ENCODE measurements at places on chromosomes 6 and 20. TPM values are rescaled to one million over a fixed set of nuclear protein-coding genes. Genes with fewer than 3 reads are reported as not detected.

The FNDC1 gene
- polyA plus RNA-seq, result 0.10 TPM

The GPRC6A gene
- polyA plus RNA-seq, result not detected

The SLC17A1 gene
- not detected for polyA plus RNA-seq

- no peak for DNase-seq
Measured at GRCh38 chr20:36010825-36011224, 42.4 kb downstream of the CNBD2 start.

- no peak for DNase-seq
Measured at GRCh38 chr6:6619021-6619794, 30.7 kb downstream of the LY86 start.

DNA sequence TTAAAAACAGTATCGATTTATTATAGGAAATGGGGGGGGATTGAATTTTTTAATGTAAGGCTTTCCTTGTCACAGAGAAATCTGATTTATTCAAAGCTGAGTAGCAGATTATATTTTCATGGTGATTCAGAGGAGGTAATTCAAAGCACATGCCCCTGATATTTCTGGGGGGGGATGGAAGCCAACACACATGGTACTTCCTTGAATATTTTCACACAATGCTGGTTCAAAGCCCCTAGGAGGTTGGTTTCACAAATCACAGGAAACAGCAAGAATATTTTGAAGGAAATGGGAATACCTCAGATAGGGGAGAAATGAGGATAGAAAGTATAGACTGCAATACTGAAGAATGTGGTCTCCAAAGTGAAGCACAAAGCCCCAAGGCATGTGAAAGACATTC is 98.8 kb downstream of the RTN4IP1 start:
- DNase-seq, result no peak

DNA sequence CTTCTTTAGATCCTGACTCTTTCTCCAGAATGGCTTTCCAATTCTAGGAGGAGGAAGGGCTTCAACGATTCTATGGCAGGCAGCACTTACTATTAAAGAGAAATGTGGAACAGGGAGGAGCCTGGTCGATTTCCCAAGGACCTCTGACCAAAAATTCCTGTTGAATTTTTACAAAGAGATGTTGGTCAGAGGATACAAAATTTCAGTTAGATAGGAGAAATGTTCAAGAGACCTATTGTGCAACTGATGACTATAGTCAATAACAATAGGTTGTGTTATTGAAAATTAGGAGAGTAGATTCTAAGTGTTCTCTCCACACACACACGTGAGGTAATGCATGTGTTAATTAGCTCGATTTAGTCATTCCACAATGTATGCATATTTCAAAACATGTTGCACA is 130.1 kb upstream of the TNFAIP3 start:
- DNase-seq, result no peak

GRCh38 chr6:156691018-156691417 is 86.2 kb upstream of the ARID1B start:
- DNase-seq, result no peak

GRCh38 chr20:19284400-19285178 is 72.1 kb downstream of the SLC24A3 start:
- DNase-seq, result no peak

DNA sequence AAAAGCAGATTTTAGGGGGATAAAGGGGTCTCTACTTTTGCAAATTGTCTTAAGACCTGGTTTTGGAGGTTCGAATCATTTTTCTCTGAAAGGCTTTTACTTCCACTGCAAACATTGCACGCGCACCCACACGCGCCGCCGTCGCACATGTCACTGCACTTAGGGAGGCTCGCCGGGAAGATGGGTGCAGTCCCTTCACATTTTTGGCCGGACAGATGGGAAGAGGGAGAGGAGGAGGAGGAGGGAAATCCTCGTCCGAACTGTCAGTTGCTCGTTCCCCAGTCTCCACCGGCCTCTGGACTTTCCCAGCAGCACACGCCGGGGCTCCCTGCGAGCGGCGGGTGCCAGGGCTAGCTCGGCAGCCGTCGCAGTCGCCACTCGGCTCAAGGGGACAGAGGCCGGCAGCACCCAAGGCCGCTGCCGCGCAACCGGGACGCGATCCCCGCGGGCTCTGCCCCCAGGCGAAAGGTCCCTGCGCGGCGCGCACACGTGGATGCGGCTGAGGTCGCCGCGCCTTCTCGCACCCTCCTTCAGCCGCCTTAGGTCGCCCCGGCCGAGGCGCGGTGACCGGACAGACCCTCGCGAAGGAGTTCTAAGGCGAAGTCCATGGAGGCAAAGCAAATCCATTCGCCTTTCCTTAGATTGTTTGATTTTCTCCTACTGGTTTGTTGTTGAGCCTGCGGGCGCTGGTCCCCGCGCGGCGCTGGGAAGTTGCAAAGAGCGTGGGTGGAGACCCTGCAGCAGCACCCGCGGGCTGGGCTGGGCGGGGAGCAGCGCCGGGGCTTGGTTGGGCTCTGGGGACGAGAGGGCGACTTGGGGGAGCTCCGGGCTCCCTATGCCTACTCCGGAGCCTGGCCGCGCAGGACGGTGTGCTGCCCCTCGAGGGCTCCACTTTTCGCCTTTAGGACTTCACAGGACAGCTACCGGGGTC is 1.2 kb downstream of the MYB start:
- DNase-seq, result no peak

- DNase-seq, result no peak
Measured at GRCh38 chr20:25551413-25552215, 33.7 kb downstream of the NINL start.

GRCh38 chr6:27531772-27532459 is 59.0 kb upstream of the ZNF184 start:
- no peak for DNase-seq

DNA sequence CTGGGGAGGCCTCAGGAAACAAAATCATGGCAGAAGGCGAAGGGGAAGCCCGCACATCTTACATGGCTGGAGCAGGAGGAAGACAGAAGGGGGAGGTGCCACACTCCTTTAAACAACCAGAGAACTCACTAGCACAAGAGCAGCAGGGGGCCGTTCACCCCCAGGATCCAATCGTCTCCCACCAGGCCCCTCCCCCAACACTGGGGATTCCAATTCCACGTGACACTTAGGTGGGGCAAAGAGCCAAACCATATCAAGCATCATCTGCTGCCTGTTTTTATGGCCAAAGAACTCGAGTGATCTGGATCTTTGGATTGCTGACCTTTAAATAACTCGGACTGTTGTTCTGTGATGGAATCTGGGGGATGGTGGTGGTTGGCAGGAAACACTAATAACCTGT is 28.0 kb downstream of the PNLDC1 start:
- no peak for DNase-seq

GRCh38 chr6:145428706-145429105 is 306.6 kb downstream of the EPM2A start:
- no peak for DNase-seq

DNA sequence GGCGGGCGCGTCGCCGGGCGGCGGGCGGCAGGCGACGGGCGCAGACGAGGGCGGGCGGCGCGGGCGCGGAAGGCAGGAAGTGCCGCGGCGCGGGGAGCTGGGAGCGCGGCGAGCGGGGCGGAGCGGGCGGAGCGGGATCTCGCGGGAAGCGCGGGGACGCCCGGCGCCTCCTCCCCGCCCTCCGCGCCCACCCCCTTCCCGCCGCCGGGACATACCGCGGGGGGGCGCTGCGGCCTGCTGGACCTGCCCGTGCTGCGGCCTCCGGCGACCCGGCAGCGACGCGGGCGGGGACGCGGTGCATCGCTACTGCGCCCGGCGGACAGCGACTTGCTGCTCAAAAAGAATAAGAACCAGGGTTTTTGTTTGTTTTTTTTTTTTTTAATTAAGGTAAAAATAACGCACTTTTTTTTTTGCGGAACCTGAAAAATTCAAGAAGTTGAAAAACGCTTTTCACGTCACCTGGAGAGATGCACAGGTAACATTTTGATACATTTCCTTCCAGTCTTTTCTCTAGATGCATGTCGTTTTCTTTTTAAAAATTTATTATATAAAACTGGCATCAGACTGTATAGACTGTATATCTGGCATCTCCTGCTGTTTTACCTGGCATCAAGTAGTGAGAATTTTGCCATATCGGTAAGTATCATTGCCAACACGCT is at the start of gene CENPB:
Gene CENPB, minus strand, starts transcription at position 76 of the 659 bp plus-strand sequence. CDS start 257 bp downstream, outside the sequence.
- DNase-seq, result no peak

DNA sequence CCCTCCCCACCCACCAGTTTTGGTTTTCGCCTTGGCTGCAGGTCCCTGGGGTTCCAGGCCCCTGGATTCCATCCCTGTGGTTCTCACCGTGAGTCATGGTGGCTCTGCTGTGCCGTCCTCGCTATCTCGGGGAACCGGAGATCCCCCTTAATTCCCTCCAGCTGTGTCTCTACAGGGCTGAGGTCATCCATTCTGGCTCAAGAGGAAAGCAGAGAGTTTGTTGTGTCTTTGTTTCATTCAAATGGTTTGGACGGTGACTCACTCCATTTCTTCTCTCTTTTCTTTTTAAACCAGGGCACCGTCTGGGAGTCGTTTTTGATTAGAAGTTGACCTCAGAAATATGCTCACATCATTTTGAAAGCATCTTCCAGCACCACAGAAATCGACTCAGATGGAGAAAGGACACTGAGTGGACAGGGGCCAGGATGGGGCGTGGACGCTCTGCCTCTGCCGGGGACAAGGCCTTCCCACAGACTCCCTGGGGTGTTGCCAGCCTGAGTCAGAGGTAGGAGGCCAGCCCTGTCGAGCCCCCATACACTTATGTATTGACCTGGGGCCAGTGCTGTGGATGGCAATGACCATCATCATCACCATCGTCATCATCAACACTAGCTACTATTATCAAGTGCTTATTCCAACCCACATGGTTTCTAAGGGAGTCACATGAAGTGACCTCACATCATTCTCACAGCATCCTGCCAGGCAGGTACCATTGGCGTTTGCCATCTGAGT is 176.2 kb downstream of the NFATC2 start:
- DNase-seq, result peak; percentile 100

DNA sequence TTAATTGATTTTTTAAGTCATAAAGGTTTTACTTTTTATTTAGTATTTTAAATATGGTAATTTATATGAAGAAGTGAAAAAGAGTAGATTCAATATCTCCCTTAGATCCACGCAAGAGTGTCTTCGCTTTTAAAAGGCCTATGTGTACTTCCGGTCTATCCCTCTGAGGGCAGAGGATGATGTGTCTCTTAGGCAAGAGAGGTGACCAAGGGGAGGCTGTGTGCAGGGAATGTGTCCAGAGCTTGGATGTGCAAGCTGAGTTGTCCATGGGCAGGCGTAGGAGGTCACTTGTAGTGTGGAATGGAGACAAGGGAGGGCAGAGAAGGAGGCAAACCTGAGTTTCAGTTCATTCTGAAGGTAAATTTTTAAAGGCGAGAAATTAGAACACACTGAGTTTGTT is 113.9 kb downstream of the CRYBG1 start:
- no peak for DNase-seq

DNA sequence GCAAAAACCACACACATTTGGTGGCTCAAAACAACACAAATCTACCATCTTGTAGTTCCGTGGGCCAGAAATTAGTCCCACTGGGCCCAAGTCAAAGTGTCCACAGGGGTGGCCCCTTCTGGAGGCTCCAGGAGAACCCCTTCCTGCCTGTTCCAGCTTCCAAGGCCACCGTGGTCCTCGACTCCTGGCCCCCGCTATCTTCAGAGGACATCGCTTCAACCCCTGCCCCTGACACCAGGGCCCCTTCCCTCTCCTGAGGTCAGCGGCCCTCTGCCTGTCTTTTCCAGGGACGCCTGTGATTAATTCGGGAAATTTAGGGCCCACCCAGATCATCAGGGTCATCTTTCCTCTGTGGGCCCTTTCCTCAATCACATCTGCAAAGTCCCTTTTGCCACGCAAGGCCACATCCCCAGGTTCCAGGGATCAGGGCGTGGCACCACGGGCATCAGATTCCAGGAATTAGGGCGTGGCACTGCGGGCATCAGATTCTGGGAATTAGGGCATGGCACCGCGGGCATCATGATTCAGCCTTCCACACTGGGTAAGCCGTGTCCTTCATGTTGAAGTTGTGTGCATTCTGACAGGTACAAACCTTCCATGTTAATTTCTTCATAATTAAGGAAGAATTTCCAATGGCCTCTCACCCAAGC is 59.9 kb upstream of the SMOC2 start:
- DNase-seq, result no peak

DNA sequence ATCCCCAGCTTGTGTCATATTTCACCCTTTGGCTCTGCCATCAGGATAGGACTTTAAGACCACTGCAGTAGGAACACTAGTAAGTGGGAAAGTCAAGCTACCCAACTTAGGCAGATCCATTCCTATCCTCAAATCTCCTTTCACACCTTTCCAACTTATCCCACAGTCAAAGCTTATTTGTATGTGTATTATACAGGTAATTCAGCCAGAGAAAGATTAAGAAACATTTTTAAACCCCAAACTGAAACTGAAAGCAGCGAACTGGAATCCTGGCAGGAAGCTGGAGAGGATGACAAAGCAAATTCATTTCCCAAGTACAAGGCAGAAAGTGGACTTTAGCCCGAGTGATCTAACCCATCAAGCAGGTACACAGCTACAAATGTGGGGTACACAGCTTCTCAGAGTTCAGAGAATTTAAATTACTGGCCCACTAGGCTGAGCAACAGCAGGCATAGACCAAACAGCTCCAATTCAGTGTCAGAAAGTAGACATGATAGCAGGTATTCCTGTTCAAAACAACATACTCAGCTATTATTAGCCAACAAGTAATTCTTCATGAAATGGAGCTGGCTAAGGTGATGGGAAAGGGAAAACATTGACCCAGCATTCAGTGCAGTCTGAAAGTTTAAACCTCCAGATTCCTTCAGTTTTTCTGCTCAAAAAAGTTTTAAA is 39.1 kb downstream of the ILRUN start:
- DNase-seq, result peak; percentile 66

GRCh38 chr6:65997539-65997938 is 290.5 kb upstream of the EYS start:
- DNase-seq, result no peak

DNA sequence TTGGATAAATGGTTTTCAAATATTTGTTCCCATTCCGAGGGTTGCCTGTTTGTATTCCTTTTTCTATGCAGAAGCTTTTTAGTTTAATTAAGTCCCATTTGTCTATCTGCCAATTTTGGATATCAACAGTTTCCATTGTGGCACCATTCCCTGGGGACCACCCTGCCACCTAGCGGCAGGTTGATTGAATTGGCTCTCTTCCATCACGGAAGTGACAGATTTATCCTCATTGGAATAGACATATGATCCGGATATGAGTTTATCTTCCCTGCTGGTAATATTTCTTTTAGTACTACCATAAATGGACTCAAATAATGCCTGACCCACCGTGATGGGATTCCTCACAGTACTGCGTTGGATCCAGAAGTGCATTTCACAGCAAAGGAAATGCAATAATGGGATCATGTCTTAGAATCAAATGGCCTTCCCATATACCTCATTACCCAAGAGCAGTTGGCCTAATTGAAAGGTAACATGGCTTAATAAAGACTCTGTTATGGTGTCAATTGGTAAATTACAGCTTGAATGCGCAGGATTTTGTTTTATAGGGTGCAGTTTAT is 327.0 kb downstream of the BMP2 start:
- no peak for DNase-seq

GRCh38 chr6:2258112-2258511 is 12.7 kb upstream of the GMDS start:
- DNase-seq, result no peak

DNA sequence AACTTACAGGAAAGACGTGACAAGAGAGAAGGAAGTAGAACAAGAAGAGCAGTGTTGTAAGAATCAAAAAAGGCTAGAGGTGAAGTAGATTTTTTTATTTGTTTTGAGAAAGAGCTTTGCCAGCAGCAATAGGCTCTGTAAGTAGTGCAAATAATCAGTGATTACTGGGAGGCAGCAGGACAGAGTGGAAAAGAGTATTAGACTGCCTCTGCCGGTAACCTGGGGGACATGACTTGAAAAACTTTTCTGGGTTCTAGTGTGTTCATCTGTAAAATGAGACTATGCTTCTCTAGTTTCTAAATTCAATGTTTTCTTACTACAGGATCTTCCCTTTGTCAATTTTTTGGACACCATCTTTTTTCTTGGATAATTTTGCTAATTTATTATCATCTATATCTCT is 5.8 kb upstream of the IRAK1BP1 start:
- DNase-seq, result no peak

Data from BJ (cell line).